ENCODE measurements at places on chromosomes 2 and 18. TPM values are rescaled to one million over a fixed set of nuclear protein-coding genes. Genes with fewer than 3 reads are reported as not detected.

UNC80 gene
- total RNA-seq, result 0.11 TPM

SLC30A3 gene
- 2.2 TPM for total RNA-seq

TUBA3D gene
- not detected for total RNA-seq

EEF1B2 gene
- total RNA-seq, result 643 TPM

MTCL1 gene
- total RNA-seq, result 5.9 TPM

MROH2A gene
- total RNA-seq, result not detected

SNORC gene
- total RNA-seq, result 1.7 TPM

ANKRD62 gene
- total RNA-seq, result 0.44 TPM

ACVR1C gene
- total RNA-seq, result 0.58 TPM

UGT1A7 gene
- not detected for total RNA-seq

KLHL41 gene
- not detected for total RNA-seq

FAM98A gene
- 56.1 TPM for total RNA-seq

SEPTIN2 gene
- 162 TPM for total RNA-seq

APLF gene
- 0.67 TPM for total RNA-seq

MAP3K19 gene
- not detected for total RNA-seq

SERPINB5 gene
- total RNA-seq, result 1.4 TPM

CKAP2L gene
- total RNA-seq, result 17.6 TPM

CHRNG gene
- total RNA-seq, result not detected

TWIST2 gene
- total RNA-seq, result not detected

CSRNP3 gene
- total RNA-seq, result 0.04 TPM
